ENCODE measurements at places on chromosomes 3 and 15.

DNA sequence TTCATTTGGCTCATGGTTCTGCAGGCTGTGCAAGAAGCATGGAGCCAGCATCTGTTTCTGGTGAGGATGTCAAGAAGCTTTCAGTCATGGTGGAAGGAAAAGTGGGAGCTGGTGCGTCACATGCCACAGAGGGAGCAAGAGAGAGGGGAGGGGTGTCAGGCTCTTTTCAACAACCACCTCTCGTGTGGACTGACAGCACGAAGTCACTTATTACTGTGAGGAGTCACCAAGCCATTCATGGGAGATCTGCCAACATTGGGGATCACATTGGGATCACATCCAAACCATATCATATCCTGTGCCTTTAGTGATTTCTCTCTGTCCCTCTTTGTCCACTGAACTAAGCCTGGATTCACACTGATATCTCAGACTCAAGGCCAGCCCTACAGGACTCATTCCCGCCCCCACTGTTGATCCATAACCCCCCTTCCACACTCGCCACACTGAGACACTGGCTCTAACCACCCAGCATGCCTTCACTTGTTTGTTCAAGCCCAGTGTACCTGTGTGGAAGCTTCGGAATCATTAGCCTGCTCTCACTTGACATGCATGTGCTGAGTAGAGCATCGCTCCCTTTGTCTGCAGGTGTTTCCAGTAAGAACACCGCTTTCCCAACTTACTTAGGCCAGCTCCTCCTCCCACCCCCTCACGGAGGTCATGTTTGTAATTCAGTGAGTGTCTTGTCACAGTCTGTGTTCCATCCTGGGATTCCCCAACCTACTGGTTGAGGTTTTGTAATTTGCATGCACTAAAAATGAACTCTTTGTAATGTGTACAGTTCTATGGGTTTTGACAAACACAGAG is 132.2 kb downstream of the KLF13 start:
- DNase-seq, result no peak

GRCh38 chr3:129327510-129327909 is 48.8 kb downstream of the HMCES start:
- no peak for DNase-seq

GRCh38 chr3:69085833-69086722 is 1.3 kb downstream of the ARL6IP5 start:
- DNase-seq, result peak; percentile 65

GRCh38 chr3:170476291-170476690 is 57.6 kb downstream of the CLDN11 start:
- DNase-seq, result no peak

DNA sequence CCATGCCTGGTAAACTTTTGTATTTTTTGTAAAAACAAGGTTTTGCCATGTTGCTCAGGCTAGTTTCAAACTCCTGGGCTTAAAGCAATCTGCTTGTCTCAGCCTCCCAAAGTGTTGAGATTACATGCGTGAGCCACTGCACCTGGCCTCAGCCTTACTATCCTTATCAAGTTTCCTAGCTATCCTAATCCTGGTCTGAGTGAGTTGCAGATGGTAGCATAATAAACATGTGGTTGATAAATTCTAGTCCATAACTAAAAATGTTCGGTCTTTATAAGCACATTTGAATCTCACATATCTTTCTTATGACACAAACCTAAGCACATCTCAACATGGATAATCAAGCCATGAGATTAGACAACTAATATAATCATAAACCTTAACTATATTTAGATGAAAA is 18.5 kb downstream of the NPHP3 start:
- DNase-seq, result no peak

GRCh38 chr15:23787346-23788105 is 100.4 kb upstream of the NDN start:
- DNase-seq, result no peak

DNA sequence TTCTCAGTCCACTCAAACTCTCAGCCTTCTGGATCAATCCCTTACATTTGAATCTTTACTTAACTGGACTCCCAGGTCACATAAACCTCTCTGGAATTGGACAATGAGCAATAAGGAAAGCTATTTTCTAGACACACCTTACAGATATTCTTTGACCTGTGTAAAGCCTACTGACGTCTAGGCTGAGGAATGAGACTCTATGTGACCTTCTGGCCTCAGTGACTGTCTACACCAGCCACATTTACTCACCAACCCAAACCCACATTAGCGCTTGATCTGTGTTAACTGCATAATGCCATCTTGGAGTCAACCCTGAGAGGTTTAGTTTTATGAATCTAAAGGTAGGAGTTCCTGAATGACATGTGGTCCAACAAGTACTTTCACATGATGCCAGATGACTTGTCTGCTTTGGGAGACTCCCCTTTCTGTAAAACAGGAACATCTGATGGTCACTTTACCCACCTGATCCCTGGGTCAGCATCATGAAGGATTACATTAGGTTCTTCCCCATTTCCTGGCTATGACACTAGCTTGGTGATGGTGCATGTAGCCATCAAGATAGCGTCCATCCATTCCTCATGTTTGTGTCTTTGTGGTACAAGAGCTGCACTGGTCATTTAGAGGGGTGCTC is 11.4 kb upstream of the COMMD2 start:
- DNase-seq, result no peak

DNA sequence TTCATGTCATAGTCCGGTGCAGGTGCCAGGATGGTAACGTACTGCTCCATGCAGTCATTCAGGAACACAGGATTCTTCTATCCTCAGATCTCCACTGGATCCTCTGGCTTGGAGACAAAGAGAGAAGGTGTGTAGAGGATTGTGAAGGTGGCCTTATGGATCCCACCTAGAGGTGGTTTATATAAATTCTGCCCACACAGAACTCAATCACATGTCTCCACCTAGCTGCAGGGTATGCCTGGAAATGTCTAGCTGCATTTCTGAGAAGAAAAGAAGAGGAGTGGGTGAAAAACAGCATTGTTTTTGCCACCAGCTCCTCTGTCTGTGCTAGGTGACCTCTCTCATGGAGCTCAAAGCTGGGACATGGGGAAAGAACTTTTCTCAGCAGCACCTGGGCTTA is 478.7 kb downstream of the PDCD6IP start:
- no peak for DNase-seq

- DNase-seq, result no peak
Observed at GRCh38 chr15:64842986-64843561, 1.4 kb downstream of the PLEKHO2 start.

- peak; percentile 17 for DNase-seq
Observed at GRCh38 chr3:183158551-183159006, 4.0 kb downstream of the LAMP3 start.

GRCh38 chr3:31544634-31545033 is 11.9 kb downstream of the STT3B start:
- DNase-seq, result no peak

Data from CD4-positive, alpha-beta T cell treated with Interferon alpha-2 for 1 hour (primary cell).